ENCODE measurements at places on chromosomes 7 and 10. TPM values are rescaled to one million over a fixed set of nuclear protein-coding genes. Genes with fewer than 3 reads are reported as not detected.
A peak's percentile ranks its signal among the peaks of the same experiment; 100 is the strongest.

The ZNF503 gene
- 0.98 TPM for total RNA-seq

The HEPACAM2 gene
- total RNA-seq = not detected

The NUTM2A gene
- total RNA-seq = 1.5 TPM

The FAM25G gene
- not detected for total RNA-seq

GRCh38 chr7:47207956-47208355, 374.0 kb downstream of the TNS3 start:
- no peak for DNase-seq

DNA sequence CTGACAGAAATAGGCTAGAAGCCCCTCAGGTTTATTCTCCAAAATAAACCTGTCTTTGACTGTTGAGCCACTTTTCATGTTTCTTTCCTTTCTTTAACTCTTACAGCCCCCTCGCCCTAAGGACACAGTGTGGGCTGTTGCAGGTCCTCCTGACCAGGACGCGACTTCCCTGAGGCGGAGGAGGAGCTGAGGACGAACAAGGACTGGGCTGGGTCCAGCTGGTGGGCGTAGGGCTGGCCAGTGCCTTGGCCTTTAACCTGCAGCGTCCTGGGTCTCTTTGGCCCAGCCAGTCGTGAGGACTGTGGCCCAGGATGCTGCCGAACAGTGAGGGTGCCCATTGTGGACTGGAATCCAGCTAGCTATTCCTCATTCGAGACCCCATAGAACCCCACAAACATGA, 13.4 kb upstream of the BMS1 start:
- DNase-seq = no peak

GRCh38 chr7:47737601-47738000, 155.7 kb upstream of the TNS3 start:
- DNase-seq = no peak

DNA sequence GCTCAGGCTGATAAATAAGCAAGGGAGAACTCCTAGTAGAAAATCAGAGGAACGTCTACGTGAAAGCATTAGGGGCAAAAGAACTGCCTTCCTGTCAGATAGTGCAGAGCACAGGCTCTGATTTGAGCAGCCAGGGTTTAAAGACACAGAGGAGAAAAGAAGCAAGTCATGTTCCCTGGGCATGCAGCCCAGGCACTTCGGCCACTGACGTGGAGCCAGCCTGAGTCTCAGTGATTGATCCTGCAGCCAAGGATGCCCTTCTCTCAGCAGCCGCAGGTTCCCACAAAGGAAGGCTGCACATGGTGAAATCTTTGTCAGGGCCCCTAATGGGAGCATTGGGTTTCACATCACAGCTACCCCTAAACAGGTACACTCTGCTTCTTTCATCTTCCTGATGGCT, 161.7 kb upstream of the HPS1 start:
- DNase-seq = no peak

- no peak for DNase-seq
These were observed 157.2 kb downstream of the ARHGAP12 start for GRCh38 chr10:31771331-31771831.

DNA sequence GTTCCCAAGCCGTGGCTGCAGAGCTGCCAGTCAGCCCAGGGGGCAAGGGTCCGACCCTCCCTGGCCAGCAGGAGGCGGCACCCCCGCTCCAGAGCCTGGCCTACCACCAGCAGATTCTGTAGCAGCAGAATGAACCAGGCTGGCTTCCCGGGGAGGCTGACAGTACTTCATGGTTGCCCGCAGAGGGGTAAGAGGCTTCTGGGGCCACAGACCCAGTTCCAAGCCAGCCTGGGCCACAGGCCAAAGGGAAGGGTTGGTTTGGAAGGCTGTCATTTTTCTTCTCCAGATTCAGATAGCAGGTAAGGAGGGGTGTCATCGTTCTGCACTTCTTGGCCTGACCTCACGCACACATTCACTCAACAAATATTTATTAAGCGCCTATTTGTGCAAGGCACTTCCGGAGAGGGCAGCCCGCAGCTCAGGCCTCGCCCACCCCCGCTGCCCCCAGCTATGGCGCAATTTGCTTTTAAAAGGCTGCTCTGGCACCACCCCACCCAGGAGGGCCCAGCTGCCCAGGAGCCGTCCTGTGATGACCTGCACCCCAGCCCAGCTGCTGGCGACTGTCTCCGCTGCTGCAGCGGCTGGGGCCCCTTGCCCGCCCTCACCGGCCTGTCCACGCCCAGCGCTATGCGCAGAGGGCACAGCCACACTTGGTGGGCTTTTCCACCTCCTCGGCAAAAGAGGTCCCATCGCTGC, 168.5 kb downstream of the LCOR start:
- no peak for DNase-seq

- DNase-seq = no peak
These were observed 552.1 kb downstream of the PARD3 start for GRCh38 chr10:34262985-34263384.

DNA sequence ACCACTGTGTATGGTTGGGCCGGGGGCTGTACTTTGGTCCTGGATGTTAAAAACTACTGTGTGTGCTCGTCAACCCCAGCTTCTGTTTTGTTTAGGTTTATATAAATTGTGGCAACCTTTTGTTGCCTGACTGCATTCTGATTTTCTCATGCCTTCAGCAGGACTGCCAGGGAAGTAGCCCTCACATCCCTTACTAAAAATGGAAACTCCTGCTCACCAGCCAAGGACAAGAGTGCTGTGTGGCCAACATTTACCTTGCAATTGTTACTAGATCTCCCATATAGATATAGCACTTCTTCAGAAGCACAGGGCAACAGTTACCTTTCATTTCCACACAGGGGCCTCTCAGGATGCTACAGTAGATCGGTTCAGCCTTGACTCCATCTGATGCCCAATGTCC, 174.4 kb downstream of the TAX1BP1 start:
- no peak for DNase-seq

DNA sequence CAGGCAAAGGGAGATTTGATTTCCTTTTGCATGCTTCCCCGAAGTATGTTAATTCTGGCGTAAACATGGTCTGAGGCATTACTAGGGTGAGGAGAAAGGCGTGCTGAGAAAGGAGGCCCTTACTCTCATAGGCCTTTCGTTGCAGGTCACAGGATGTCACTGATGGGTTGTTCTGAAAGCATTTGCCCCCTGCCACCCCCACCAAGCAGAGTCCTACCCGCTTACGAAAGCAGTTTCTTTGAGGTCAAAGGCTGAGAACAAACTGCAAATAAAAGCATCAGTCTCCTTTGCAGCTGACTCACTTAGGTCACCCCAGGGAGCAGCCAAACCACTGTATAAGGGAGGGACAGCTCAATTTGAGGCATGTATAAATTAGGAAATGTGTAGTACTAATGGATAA, 57.1 kb downstream of the BPGM start:
- no peak for DNase-seq

- DNase-seq = no peak
These were observed 83.4 kb downstream of the SLC25A13 start for GRCh38 chr7:96238474-96238873.

DNA sequence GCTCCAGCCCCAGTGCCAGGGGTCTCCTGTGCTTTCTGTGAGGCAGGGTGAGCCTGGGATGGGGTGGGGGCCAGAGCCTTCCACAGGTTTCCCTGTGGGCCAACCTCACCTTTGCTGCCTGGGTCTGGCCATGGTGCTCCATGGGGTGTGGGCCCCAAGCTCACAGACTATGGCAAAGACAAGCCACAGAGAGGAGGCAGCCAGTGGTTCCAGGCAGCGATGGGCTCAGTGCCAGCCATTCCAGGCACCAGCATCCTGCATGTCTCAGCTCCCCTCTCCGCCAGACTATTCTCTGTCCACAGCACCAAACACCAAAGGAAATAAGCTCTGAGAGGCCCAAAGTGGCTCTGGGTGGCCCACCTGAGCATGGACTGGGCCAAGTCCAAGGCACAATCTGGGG, 133.5 kb downstream of the PTPN20 start:
- no peak for DNase-seq

DNA sequence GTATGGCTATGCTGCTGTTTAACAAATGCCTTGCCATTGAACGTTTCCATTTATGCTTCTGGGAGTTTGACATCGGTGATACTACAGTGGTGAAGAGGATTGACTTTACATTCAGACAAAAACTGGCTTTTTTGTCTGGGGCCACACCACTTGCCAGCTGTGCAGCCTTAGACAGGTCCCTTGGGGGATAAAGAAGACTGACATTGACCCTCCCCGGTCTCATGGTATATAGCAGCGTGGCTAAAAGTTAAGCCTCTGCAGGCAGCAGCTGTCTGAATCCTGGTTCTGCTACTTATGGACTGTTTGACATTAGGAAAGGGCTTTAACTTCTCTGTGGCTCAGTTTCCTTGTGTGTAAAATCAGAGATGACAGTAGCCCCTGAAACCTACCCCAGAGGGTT, 42.0 kb upstream of the PTF1A start:
- DNase-seq = no peak

DNA sequence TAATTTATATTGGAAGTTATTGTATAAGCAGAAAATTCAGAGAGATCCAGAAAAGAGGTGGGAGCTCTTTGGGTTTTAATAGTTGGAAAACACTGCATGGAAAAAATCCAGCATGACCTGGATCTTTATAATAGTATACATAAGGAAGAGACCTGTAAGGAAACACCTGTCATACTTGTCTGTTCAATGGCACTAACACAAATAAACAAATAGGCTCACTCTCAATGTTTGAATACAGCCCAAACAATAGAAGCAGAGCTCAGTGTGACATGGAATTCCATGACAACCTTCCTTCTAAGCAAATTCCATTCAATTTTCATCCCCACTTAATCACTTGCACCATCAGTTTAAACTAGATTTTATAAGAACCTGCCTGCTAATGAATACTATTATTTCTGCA, 31.7 kb downstream of the CISD1 start:
- no peak for DNase-seq

GRCh38 chr7:25968205-25968993, 183.6 kb upstream of the NFE2L3 start:
- no peak for DNase-seq

DNA sequence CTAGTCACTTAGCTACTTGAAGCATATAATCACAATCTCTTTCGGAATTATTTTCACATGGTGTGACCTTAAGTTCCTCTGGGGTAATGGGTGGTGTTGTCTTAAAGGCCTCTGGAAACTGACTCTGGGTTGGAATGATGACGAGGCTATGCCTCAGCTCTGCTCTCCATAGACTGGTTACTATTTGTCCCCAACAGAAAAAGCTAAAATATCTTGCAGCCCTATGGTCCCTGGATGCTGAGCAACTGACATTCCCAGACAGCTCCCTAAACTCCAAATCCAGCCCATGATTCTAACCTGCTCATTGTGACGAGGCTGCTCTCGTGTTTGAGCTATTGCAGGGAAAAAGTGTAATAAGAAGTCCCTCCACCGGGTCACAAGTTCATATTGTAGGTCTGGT, 51.6 kb downstream of the HBP1 start:
- DNase-seq = no peak

- DNase-seq = no peak
These were observed 151.3 kb upstream of the ADO start for GRCh38 chr10:62653254-62653653.

DNA sequence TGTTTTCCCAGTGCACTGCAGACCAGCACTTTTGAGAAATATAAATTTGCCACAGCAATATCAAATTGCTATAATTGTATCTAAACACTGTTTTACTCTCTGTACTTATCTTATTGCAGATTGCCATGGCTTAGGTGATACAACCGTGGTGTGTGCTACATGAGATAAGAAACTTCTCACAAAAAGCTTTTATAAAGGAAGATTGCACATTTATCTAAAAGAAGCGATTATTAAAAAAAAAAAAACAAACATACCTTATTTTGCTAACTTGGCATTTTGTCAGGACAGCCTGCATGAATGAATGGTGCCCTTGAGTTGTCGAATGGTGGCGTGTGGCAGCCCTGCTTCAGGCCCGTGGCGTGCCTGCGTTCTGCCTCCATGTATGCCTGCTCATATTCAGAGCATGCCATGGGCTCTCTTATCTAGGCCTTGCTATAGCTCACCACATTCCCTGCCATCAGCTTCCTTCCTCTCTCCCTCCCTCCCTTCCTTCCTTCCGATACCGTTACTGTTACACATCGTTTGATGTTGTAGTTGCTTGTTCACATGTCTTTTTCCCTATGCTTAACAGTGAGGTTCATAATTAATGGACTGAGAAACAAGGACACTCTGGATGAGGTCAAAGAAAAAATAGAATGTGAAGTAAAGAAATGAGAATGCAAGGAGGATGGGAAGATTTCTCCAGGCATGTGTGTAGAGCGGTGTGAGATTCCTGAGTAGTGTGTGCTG, 34.9 kb downstream of the PRKAR2B start:
- no peak for DNase-seq

- DNase-seq = no peak
These were observed 174.3 kb downstream of the NRP1 start for GRCh38 chr10:33160151-33160550.

DNA sequence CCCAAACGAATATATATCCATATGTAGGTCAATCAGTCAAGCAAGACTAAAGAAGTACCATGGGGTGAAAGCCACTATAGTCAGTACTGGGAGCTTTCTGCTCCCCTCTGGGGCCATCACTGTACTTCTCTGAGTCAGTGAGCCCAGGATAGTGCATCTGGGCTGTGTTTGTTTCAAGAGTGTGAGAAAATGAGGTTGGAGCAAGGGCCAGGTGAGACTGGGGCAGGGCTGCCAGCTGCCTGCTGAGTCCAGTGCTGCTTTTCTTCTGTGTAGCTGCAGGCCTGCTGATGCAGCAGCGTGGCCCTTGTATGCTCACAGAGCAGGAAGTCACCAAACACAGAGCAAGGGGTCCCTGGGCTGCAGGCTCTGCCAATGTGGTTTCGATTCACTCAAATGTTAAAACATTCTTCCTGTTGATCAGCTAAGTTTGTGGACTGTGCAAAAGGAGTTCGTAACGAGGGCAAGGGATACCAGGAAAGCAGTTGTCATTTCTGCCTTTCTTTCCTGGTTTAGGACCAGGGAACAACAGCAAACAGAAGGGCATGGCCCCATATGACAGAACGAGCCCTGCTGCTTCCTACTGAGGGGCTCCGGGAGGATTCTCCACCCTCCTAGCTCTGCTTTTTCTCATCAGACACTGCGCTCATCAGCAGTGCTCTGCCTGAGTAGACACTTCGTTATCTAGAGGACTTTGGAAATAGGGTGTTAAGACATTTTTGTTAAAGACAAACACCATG, 65.4 kb upstream of the TNS3 start:
- DNase-seq = peak; percentile 22

GRCh38 chr10:129760003-129760315, 204.1 kb downstream of the EBF3 start:
- DNase-seq = no peak

DNA sequence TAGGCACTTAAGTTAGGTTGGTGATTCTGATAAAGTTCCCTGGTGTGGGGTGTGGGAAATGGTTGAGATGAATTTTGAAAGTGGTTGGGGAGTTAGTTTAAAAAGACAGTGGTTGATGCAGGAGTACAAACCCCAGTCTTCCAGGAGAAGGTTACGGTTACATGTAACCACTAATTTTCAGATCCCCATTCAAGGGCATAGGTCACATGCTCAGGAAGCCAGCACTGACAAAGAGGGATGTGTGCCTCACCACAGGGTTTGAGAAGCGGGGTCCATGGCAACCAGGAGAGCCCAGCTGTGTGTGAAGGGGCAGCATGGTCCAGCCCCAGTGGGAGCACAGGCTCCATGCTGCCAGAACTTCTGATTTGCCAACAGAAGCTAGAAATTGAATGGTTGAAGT, 144.2 kb downstream of the MDFIC start:
- DNase-seq = no peak
